ENCODE measurements at places on chromosomes 12 and 14.

DNA sequence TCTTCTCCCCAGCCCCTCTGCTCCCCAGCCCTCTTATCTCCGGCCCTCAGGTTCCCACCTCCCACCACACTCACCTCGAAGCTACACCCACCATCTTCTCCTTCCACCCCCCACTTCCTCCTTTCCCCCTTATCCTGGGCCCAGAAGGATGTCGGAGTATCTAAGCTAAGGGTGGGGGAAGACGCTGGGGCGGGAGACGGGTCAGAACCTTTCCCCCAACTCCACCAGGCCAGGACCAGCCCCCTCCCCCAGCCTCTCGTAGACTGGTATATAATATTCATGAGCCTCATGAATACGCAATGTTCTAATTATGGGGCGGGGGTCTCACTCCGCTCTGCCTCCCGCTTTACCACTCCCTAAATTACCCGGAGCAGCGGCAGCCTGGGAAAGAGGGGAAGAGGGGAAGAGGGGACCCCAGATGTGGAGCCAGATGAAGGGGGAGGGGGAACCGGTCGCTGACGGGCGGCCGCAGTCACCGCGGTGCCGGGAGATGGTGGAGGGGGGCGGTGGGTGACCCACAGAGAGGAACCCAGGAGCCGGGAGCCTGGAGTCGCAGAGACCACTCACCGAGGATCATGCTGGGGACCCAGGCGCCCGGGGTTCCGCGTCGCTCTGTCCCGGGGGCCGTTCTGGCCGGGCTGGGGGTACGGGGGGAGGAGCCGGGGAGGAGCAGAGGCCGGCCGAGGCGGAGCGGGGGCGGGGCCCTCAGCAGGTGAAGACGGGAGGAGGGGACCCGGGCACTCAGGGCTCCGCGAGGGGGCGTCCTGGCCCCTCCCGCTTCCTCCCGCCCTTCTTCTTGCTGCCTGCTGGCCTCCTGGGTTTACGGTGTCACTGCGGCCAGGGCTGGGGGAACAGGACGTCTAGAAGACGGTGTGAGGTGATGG is 6.4 kb upstream of the ZNF385A start:
- no peak for DNase-seq

DNA sequence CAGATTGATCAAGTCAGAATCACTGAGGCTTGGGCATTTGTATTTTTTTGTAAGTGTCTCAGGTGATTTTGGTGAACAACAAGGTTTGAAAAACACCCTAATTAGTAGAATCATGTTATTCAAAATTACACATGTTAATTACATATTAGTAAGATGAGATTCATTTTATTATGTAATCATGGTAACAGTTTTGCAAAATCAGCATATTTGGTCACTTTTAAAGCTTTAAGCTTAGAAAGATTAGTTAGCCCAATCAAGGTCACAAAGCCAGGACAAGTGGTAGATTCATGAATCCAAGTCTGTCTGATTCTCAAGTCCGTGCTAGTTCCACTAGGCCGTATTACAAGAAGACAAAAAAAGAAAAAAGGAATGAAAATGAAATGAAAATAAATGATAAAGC is 218.4 kb upstream of the FAR2 start:
- no peak for DNase-seq

DNA sequence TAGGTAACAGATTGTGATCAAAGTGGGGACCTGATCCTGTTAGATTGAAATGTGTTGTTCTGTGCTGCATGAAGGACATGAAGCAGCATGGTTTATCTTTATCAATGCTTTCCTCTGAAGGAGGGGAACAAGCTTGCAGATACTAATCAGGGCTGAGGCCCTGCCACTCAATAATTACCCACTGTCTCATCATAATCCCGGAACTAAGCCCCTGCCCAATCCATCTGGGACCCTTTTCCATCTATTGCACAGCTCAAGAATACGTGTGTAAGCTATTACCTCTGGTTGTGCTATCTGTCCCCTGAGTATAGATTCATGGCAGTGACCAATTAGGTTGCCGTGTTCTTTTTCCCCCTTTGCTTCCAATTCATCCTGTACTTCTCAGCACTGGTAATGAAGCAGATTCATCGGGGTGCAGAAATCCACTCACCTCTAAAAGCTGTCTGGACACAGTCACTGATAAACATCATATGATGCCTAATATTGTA is 67.8 kb downstream of the OTX2 start:
- DNase-seq, result no peak

DNA sequence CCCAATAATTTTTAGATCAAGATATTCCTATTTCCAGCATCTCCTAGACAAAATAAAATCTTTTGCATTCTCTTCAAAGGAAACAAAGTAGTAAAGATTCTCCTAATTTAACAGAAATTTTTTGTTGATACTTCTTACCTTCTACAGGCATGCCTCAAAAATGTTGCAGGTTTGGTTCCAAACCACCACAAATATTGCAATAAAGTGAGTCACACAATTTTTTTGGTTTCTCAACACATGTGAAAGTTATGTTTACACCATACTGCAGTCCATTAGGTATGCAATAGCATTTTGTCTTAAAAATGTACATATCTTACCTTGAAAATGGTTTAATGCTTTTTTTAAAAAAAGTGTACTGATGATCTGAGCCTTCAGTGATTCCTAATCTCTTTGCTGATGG is 65.6 kb upstream of the USP15 start:
- no peak for DNase-seq

- DNase-seq, result no peak
Observed at GRCh38 chr12:104632724-104633201, 176.0 kb downstream of the CHST11 start.

GRCh38 chr12:121793440-121793837 is at the start of gene RHOF:
Gene RHOF (minus strand): TSS chr12:121793688. CDS start chr12:121793633, 55 bp downstream.
- DNase-seq, result peak; percentile 86

GRCh38 chr12:62215506-62215905 is 44.7 kb upstream of the USP15 start:
- DNase-seq, result peak; percentile 48

GRCh38 chr12:5554711-5555110 is 122.8 kb downstream of the NTF3 start:
- no peak for DNase-seq

GRCh38 chr14:73149753-73150152 is 13.4 kb downstream of the PSEN1 start:
- DNase-seq, result no peak

DNA sequence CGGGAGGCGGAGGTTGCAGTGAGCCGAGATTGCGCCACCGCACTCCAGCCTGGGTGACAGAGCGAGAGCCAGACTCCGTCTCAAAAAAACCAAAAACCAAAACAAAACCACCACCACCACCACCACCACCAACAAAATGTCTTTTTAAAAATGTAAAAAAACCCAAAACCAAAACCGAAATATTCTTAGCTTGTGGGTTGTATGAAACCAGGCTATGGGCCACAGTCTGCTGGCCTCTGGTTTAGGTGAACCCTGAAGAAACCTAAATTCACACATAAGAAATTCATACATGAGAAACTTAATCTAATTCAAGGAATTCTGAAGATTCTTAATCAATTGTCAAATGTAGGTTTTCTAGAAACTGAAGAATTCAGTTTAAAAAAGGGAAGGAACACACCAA is 37.6 kb downstream of the INSM2 start:
- DNase-seq, result no peak

GRCh38 chr14:104569435-104569834 is 10.1 kb upstream of the C14orf180 start:
- no peak for DNase-seq
